ENCODE measurements at places on chromosomes 6 and 20.

- no peak for DNase-seq
Observed at GRCh38 chr6:43770372-43771209, 580 bp downstream of the VEGFA start.

DNA sequence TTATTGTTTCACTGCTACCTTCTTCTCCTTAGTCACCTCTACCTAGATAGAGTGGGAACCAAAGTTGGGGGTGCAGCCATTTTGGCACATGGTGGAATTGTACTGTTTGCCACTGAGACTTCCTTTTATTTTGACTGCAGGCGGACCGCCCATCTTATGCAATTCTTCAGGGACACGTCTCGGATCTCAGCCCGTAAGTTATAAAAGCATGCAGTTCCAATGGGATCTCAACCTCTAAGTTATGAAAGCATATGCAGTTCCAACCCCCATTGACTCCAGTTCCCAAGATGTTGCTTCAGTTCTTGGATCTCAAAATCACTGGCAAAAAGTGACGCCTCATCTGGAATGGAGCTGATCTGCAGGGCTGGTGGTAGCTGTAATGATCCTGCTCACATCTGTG, 41.2 kb upstream of the CDH4 start:
- DNase-seq = no peak

- no peak for DNase-seq
Observed at GRCh38 chr20:51028616-51029212, 5.8 kb upstream of the KCNG1 start.

- no peak for DNase-seq
Observed at GRCh38 chr6:110886555-110887167, 12.1 kb downstream of the AMD1 start.

DNA sequence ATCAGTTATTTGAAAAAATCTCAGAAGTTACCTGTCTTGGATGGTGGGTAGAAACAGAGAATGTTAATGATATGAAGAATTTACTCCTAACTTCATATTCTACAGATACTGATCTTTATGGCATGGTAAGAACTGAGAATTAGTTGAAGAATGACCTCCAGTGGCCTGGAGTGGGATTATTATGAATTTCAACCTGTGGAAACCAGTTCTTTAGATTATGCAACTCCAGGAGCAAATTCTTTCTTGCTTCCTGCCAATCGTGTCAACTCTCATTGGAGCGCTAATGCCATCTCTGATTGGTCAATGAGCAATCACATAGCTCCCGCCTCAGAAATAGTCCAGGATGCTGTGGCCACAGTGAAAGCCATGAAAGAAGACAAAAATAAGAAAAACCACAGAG, 40.6 kb downstream of the LYRM2 start:
- DNase-seq = no peak

GRCh38 chr6:21111093-21111725, 482.3 kb upstream of the SOX4 start:
- DNase-seq = no peak

- no peak for DNase-seq
Observed at GRCh38 chr6:110327391-110327790, 30.8 kb downstream of the METTL24 start.

DNA sequence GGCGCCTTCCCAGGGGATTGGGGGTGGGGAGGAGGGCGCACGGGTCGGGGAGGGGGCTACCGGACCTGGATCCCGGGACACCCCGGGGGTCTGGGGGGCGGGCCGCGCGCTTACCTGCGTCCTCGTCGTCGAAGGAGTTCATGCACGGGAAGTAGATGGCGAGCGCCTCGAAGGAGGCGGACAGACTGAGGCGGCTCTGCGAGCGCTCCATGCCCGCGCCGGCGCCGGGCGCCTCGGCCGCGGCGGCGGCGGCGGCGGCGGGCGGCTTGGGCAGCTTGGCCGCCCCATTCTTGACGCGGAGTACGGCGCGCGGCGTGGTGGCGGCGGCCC, 320 bp downstream of the RIMS4 start:
- DNase-seq = no peak

- DNase-seq = no peak
Observed at GRCh38 chr6:168703990-168704389, 263.0 kb downstream of the SMOC2 start.

DNA sequence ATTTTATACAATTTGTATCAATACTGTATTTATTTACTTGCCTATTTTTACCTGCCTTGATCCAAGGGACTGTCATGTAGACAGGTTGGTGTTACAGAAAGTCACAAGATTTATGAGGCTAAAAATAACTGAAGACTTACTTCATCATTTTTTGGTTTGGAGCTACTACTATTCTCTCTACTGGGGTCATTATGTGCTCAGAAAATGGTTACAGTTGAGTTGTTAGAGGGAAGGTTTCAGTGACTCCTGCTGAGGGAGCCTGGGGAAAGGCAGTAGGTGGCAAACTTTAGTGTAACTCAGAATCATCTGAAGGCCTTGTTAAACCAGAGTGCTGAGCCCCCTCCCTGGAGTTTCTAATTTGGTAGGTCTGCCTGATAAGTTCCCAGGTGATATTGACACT, 118.8 kb downstream of the TINAG start:
- no peak for DNase-seq

- no peak for DNase-seq
Observed at GRCh38 chr6:8852332-8852731, 417.0 kb upstream of the SLC35B3 start.

DNA sequence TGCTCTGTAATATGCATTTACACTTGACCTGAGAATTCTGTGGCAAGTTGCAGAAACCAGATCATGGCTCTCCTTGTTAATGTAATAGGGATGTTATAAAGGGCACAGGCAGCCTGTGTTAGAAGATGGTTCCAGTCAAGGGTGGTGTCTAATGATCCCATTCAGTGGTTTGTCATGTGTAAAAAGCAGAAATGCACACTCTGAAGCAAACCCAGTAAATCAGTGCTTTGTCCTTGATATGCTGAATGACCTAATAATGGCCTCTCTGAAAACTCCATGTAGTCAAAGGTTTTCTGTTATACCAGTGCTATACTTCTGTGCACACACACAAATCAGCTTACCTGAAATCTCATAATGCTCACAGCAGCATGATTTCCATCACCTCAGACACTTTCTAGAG, 66.2 kb downstream of the SOBP start:
- DNase-seq = no peak

DNA sequence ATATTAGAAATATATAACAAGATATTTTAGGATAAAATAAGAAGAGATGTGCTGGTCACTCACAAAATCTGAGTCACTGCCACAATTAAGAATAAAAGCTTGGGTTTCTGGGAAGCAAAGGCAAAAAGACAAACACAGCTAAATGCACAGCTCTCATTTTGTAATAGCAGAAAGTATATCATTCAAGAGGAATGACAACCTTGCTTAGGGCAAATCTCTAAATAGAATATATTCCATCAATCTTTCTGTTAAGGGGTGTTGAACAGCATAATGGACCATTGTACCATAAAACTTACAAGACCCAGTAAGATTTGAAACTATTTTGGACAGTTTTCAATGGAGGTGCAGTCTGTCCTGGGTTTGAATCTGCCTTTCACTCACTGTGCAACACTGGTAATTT, 464.9 kb upstream of the SOX4 start:
- DNase-seq = no peak

GRCh38 chr20:2798814-2799213, 1.6 kb downstream of the CPXM1 start:
- DNase-seq = no peak

DNA sequence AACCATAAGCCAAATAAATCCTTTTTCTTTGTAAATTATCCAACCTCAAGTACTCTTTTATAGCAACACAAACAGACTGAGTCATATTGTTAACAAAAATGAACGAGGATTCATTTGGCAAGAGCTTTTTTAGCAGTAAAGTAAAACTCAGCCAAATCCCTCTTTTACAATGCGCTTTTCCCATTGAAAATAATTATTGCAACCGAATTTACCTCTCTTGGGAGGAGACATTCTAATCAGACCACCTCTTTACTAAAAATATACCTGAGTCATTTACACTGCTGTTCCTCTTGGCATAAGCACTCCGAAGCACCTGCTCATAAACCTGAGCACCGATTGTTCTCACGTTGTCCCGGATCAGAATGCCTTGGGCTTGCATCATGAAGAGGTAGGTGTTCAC, 57.4 kb downstream of the B4GALT5 start:
- no peak for DNase-seq

- DNase-seq = no peak
Observed at GRCh38 chr20:51206032-51206662, 183.2 kb upstream of the KCNG1 start.

GRCh38 chr20:13960525-13960924, 29.9 kb downstream of the SEL1L2 start:
- no peak for DNase-seq

DNA sequence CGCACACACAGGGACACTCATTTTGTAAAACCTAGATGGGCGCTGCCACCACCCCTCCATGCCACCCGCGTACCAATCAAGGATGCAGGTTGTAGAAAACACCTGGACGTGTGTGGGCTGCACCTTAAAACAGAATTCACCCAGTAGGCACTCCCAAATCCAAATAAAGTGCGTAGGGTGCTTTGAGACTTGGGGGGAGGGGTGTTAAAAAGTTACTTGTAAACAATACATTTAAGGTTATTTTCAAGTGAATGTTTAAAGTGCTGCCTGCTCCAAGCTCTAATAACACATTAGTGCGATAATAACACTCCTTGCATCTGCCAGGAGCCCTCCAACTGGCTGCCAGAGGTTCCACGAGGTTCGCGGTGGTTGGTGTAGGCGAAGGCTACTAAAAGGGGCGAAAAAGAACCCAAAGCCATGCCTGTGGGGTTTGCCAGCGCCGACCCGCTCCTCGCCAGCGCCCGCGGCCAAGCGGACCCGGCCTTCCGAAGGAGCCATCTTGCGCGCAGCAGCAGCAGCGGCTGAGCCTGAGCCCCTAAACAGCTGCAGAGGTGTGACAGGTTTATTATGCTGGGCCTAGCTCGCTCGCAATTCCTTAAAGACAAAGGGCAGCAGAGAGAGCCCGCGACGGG, 11.5 kb downstream of the FOXC1 start:
- DNase-seq = peak; percentile 58

DNA sequence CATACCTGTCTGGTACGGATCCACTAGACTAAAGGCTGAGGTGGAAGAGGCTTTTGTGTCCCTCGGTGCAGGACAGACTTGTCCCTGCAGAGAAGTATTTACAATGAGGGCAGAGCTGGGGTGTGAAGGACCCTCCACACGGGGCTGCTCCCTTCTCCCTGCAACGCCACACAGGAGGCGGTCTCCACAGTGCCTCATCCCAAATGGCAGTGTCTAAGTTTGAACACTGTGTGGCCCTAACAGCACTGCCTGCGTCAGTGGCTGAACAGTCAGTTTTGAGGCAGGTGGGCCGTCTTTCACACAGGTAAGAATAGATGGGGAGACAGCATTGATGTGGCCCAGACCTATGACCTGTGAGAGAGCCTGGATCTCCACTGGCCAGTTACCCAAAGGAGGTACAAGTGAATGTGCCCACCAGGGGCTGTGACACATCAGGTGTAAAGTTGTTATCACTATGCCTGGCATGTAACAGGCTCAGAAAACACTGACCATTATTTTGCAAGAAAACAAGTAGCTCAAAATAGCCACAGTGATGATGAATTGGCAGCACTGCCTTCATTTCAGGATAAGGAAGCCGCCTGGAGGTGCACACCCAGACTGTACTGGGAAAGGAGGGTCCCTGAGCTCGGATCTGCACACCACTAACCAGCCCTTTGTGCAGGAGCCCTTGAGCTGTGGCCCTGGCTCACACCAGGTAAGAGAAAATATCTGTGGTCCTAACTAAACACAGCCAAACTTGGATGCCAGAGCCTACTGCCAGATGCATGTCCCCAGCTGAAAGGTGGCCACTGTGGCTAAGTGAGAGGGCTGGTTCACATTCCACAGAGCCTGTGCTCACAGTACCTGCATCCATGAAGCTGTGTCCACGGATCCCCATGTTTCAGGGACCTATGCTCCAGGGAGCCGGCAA, 246.7 kb downstream of the DLL1 start:
- DNase-seq = no peak

DNA sequence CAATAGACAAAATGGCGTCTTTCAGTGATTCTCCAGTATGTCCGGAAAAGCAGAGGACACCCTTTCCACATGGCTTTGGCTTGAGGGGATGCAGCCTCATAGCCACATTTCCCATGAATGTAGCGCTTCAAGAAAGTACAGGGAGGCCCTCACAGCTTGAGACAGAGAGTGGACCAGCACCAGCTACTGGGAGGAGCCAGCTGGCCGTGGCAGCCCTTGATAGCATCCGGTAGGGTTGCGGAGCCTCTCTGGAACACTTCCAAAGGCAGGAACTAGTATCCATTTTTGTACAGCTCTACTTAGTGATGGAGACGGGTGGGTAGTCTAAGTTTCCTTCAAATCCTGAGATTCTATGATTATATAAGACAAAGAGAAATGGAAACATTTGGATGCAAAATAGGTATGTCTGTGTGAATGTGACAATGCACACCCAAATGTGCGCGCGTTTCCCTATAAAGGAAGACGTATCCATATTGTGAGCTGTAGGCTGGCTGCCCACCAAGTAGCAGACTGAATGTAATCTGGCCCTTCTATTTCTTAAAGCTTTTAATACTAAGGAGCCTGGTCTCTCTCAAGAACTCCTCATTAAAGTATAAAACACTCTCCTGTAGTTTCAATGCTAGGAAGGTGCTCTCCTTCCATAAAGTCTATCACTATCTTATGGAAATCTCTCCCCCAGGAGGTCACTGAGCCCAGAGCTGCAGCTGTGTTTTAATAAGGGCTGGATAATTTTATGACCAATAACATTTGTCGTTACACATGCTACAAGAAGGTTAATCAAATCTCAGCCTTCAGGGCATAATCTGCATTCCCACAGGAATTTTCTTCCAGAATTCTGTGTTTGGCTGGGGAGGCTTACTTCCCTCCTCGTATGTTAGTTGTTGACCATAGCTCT, 74.0 kb downstream of the SOBP start:
- DNase-seq = peak; percentile 44

- no peak for DNase-seq
Observed at GRCh38 chr6:169830876-169831275, 79.5 kb downstream of the ERMARD start.

- no peak for DNase-seq
Observed at GRCh38 chr6:144338951-144339700, 54.0 kb downstream of the UTRN start.

- no peak for DNase-seq
Observed at GRCh38 chr6:39843305-39844020, 51.3 kb downstream of the DAAM2 start.

DNA sequence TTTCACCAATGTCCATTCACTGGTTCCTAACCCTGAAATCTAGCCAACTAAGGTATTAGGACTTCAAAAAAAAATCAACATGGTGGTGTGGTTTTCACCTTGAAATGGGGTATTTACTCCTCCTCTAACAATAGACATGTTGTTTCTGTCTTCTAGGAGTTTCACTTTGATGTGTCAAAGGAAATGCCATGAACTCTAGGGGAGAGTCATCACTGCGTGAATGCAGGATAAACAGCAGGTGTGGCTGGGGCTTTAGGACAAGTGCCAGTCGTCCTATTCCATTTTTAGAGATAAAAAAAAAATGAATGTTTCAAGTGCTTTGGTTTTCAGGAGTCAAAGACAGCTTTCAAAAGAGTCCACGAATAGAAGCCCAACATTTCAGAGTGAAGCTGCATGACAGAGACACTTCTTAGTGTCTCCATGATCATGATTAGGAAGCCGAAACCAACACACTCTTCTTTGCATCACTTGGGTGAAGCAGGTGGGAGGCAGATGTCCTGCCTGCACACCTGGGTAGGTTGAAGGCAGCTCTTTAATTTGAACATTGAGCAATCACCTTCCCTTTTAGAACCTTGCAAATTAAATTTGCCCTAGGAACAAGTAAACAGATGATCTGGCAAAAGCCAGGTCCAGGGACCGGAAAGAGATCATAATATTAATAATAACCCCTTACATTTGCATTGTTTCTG, 328.5 kb upstream of the PRDM1 start:
- DNase-seq = no peak

GRCh38 chr6:14533446-14533845, 415.9 kb downstream of the CD83 start:
- DNase-seq = no peak
